ENCODE measurements at places on chromosomes 5 and 9.

DNA sequence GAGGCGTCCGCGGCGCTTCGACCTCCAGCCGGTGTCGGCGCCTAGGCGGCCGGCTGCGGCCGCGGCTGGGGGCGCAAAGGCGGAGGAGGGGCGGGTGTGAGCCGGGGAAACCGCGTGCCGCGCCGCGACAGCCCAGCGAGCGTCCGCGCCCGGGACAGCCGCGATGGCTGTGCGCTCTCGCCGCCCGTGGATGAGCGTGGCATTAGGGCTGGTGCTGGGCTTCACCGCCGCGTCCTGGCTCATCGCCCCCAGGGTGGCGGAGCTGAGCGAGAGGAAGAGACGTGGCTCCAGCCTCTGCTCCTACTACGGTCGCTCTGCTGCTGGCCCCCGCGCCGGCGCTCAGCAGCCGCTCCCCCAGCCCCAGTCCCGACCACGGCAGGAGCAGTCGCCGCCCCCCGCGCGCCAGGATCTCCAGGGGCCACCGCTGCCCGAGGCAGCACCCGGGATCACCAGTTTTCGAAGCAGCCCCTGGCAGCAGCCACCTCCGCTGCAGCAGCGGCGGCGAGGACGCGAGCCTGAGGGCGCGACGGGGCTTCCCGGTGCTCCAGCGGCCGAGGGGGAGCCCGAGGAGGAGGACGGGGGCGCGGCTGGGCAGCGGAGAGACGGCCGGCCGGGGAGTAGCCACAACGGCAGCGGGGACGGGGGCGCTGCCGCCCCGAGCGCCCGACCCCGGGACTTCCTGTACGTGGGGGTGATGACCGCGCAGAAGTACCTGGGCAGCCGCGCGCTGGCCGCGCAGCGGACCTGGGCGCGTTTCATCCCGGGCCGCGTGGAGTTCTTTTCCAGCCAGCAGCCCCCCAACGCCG is 605 bp downstream of the CHSY3 start:
- DNase-seq: peak; percentile 49

DNA sequence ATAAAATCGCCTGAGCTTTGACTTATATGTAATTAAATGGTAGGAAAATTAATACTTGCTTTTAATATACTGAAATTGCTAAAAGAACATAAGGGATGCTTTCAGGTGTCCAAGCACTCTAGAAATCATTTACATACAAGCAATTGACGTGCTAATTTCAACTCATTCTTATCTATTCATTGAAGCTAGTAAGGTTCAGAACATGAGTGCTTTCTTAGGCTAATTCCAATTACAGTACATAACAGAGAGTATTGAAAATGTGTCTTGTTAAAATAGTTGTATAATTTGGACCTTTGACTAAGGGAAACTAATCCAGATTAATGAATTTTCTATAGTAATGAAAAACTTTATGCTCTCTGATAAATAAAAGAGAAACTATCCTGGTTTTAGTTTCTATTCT is 1016.4 kb upstream of the TYRP1 start:
- no peak for DNase-seq

DNA sequence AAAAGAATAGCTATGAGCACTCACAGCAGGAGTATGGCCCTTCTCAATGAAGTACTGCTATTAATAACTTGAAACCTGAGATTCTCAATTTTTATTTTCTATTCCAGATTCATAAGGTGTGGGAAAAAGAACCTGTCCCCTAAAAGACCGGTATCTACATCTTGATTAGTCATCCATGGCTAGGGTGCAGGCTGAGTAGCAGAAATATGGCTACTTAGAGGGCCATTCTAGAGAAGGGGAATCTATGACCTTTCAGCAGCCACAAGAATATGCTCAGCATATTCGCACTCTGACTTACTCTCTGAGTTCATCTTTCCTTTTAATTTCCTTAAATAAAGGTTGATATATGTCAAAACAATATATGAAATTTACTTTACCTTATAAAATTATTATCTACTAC is 27.7 kb downstream of the WDR36 start:
- DNase-seq: no peak

DNA sequence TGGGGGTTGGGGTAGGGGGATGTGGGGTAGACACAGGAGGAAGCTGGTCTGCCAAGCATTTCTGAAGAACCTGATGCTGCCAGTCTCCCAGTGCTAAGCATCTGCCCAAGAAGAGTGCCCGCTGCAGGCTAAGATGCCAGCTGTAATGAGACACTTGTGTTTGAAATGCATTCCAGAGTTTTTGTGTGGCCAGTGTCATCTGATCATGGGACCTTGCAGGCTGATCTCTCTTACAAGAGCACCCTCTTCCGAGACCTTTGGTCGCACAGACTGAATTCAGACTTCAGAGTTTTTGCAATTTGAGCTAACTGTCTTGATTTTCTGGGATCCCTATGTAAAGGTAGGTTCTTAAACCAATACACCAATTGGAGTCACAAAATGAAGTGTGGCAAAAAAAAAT is 58.1 kb downstream of the DENND1A start:
- DNase-seq: no peak

GRCh38 chr9:97386733-97387503 is 25.0 kb upstream of the TDRD7 start:
- peak; percentile 83 for DNase-seq

DNA sequence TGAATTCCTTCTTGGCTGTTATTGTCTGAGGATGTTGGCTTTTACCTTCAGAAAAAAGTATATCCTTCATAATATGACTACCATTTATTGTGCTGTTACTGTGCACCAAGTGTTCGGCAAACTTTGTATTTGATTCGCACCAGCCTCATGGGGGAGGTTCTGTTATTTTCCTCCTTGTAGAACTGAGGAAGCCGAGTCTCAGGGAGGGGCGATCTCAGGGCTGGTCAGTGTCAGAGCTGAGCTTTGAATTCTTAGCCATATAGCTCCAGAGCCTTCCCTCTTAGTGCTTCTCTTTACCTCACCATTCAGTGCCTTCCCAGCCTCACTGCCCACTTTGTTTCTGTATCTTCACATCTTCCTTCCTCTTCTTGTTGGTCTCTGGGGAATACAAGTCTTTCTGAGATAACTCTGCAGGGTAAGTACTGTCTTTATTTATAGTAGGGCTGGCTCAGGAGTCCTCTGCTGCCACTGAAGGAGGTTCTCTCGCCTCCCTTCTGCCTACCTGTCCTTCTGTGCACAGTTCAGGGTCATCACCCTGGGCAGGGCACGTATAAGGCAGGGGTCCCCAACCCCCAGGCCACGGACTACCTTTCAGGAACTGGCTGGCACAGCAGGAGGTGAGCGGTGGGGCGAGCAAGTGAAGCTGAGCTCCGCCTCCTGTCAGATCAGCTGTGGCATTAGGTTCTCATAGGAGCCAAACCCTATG is 48.4 kb downstream of the GALNT10 start:
- no peak for DNase-seq

DNA sequence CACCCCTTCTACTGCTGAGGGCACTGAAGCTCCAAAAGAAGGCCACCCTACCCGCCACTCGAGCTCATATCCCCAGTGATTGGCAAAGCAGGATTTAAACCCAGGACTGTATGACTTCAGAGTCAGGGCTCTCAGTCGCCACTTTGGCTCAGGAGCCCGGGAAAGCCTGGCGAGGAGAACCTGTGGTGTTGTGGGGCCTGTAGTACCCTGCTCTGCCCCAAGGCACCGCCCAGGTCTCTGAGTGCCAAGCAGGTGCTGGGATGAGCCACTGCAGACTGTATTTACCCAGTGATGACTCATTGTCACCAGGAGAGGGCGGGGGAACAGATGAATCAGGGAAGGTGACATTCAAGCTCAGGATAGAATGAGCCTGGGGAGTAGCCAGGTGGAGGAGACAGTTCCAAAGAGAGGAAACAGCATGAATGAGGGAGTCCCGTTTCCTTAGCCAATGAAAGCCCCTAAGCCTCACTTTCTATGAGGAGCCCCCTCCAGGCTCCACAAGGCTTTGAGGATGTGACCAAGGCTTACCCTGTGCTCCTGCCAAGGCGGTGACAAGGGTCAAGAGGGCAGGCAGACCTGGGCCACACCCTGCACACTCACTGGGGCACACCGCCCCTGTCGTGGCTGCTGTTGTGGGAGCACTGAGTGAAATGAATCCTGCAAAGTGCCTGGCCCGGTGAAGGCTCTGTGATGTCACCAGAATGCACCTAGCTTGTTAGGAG is 17.8 kb upstream of the DPM2 start:
- DNase-seq: peak; percentile 90

DNA sequence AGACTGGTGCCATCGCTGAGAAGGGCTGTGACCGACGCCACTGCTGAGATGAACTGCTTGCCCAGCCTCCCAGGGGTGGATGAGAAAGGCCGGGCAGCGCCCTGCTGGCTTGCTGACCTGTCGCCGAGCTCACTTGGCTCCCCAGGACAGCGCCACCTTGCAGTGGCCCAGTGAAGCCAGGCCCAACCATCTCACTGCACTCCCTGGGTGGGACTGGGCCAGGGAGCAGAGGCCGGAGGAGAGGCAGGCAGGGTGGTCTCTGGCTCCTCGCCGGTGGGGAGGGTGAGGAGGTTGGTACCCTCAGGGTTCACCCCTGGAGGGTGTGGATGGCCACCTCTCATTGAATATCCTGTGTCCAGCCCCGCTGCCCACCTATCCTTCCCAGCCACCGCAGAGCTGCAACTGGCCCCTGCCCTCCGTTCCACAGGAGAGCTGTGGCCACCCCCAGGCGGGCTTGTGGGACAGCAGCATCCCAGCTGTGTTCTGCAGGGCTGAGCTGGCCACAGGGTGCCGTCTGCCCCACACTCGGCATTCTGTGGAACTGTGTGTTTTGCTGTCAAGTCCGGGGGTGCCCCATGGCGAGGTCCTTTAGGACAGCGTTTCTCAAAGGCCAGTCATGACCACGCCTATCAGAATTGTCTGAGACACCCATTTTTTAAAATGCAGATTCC is 41.0 kb upstream of the FCN2 start:
- DNase-seq: no peak

DNA sequence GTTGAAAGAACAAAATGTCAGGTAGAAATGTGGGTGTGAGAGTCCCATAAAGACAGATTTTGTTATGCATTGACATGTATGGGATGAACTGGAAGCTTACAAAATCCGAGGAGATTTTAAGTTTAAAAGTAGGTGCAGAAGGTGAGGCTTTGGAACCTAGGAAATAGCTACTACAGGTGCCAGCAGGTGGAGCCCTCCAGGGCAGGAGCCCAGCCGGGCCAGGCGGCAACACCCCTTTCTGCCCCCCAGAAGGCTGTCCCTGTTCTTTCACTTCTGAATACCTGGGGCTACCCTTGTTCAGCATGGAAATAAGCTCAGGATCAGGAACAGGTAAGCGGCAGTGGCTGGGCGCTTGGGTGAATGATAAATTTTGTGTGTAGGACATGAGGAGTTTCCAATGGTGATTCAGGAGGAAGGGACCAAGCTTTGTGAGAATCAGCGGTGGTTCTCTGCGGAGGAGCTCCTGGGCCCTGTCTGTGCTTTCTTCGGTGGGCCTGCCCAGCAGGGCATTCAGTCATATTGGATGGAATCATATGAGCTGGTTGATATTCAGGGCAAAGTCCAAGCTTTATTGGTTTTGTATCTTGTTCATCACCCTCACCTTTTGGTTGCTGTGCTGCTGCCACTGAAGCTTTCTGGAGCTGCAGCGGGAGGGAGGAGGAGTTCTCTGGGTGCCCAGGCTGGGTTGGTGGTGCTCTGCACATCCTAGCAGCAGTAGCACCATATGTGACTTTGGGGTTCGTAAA is 12.3 kb downstream of the PCBD2 start:
- DNase-seq: peak; percentile 18

DNA sequence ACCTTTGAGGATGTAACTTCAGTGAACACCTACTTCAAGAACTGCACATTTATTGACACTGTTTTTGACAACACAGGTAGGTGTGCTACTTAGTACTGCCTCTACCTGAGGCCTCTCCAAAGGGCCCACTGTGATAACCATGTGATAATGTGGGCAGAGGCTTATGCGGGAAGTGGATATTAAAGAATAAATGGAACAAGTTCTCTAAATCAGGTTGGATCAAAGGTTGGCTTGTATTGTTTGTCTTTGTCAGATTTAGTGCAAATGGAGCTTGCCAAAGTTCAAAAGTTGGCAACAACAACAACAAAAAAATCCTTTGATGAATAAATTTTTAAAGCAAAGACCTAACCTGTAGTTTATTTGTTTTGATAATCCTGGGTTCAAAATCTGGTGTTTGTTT is 104.2 kb upstream of the IQGAP2 start:
- DNase-seq: no peak

Measured in hepatocyte (in vitro differentiated cells).